ENCODE measurements at places on chromosomes 5 and 9.

GRCh38 chr5:159211729-159212174 is 2.4 kb upstream of the RNF145 start:
- no peak for DNase-seq

GRCh38 chr9:137280474-137281344 is 3.2 kb downstream of the TOR4A start:
- no peak for DNase-seq

- DNase-seq, result no peak
These were observed 179.0 kb downstream of the ROR2 start for GRCh38 chr9:91771027-91771426.

DNA sequence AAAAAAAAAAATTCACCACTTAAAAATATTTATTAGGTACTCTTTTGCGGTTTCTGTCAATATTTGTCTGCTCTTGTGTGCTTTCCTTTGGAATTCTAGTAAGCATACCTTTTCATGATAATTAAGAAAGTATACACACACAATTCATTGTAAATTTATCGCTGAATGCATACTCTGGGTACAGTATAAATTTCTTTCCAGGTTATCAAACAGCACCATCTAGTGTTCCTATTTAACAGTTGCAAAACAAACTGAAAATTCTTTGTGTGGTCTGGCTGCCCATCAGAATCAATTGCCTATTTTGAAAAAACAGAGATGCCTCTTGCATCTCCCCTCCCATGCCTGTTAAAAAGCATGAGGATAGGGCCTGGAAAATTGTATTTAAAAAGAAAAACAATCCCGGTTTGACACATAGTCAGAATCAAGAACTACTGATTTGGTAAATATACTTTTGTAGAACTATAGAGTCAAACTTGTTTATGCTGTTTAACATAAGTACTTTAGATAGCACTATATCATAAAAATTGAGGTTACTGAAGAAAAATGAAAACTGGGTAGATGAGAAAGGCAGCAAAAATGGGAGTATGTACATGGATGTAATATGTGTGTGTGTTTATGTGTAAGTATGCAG is 16.2 kb downstream of the PGGT1B start:
- DNase-seq, result no peak

All from activated naive CD8-positive, alpha-beta T cell treated with anti-CD3 and anti-CD28 coated beads, Interleukin-2, amount 50 U/mL, for 24 hours (primary cell).